Esophagus muscularis mucosa (tissue), 4 donors: ENCODE measurements at places on chromosomes 5 and 9. TPM values are rescaled to one million over a fixed set of nuclear protein-coding genes. Genes with fewer than 3 reads are reported as not detected.

BNC2 gene
- 138 TPM for total RNA-seq

GABRG2 gene
- 0.50 TPM for total RNA-seq

RPS14 gene
- total RNA-seq, result 1,803 TPM

TLR4 gene
- total RNA-seq, result 19.2 TPM

NFIB gene
- total RNA-seq, result 56.9 TPM

ZNF483 gene
- 15.0 TPM for total RNA-seq
